ENCODE measurements at places on chromosomes 4 and X.

GRCh38 chr4:87824352-87824751 lies 8.4 kb upstream of the MEPE start:
- DNase-seq, result no peak

DNA sequence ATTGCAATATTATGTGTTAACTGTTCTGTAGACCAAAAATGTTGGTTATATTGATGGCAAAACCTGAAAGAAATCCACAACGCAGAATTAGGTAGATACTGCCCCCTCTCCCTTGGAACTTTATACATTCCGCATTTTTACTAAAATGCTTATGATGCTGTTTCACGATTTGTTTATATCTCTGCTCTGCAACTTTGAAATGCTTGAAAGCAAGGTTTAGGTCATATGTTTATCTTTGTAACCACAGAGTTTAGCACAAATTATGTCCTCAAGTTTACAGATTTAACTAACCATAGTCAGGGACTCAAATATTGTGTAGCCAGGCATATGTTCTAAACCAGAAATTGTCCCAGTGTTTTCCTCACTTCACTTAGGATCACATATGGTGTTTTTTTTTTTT lies 66.1 kb upstream of the H2AZ1 start:
- no peak for DNase-seq

DNA sequence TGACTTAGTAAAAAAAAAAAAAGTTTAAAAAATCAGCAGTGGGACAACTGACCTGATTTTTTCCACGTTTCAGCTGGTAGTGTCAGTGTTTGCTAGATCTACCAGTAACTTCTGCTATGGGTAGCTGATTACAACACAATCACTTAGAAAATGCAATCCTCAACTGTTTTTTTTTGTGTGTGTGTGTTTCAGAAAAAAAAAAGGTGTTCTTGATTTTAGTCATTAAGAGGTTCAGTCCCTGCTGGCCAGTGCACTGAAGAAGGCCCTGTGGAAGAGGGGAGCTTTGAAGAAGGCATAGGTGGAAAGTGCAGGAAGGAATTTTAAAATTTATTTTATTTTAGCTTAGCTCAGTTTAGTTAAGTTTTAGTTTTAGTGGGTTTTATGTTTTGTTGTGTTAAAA lies 46.9 kb downstream of the SH2D1A start:
- DNase-seq, result no peak

DNA sequence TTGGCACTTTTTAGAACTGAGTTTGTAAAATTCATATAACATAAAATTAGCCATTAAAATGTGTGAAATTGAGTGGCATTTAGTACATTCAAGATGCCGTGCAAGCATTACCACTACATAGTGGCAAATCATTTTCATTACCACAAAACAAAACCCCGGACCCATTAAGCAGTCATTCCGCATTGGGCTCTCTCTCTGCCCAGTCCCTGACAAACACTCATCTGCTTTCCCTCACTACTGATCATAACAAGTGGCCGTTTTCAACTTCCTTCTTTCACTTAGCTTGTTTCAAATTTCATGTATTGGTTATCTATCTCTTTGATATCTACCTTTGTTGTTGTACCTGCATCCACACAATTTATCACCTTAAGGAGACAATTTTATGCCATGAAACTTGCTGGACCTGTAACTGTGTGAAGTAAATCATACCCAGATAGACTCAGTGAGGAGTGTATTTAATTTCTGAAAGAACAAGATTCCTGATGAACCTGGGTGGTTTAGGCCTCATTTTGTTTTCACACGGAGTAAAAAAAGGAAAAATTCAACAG lies 202.1 kb downstream of the OR13H1 start:
- DNase-seq, result no peak

GRCh38 chrX:48835524-48836329 lies at the start of gene PCSK1N:
Gene PCSK1N (minus strand): TSS chrX:48835610. CDS start chrX:48835532, 78 bp downstream.
- peak; percentile 71 for DNase-seq

DNA sequence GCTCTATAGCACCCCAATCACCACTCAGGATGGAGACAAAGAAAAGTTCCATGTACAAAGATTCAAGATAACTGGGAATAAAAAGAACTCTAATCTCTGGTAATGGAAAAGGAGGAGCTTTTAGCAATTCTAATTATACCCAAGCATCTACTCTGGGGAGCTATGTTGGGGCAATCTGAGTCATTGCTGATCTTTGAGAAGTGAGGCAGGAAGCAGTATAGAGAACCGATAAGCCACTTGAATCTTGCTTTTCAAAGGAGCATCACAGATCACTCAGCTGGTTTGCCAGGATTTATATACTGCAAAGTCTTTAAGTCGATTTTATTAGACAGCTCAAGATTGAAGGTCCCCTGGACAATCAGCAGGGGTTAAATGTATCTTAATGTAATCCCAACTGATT lies 220.0 kb downstream of the ENOX2 start:
- DNase-seq, result no peak

- no peak for DNase-seq
These were observed 114.5 kb downstream of the DDX53 start for GRCh38 chrX:23114241-23114640.

DNA sequence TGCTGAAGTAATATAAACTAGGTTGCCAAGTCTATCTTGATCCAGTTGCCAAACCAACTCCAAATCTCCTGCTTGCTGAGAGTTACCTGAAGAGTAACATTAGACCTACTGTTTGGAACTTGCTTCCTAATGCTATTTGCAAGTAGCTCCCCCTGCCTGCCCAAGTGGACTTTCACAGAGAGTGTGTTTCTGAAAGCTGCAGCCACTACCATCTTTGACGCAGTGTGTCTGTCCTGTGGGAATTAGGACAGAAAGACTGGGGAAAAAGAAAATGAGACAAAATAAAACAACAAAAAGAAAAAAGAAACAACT lies 195.0 kb upstream of the HS3ST1 start:
- peak; percentile 77 for DNase-seq

GRCh38 chr4:128973384-128973783 lies 120.0 kb downstream of the SCLT1 start:
- no peak for DNase-seq

DNA sequence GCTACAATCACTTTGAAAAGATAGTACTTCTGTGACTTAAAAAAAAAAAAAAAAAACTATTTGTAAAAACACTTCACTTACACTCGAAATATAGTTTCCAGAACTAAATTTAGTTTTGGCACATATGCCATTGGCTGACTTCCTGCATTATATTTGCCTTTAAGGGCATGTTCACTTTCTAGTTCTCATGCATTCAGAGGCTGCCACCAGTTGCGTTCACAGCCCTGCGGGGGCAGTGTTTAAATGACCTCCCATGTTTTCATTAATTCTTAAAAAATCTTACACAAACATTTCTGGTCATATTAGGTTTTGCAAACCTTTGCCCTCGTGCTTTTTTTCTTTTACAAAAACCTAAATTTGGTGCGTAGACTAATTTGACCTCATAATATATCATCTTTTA lies 12.4 kb upstream of the ARHGAP6 start:
- DNase-seq, result no peak

GRCh38 chrX:40470830-40471429 lies 109.8 kb upstream of the ATP6AP2 start:
- no peak for DNase-seq

DNA sequence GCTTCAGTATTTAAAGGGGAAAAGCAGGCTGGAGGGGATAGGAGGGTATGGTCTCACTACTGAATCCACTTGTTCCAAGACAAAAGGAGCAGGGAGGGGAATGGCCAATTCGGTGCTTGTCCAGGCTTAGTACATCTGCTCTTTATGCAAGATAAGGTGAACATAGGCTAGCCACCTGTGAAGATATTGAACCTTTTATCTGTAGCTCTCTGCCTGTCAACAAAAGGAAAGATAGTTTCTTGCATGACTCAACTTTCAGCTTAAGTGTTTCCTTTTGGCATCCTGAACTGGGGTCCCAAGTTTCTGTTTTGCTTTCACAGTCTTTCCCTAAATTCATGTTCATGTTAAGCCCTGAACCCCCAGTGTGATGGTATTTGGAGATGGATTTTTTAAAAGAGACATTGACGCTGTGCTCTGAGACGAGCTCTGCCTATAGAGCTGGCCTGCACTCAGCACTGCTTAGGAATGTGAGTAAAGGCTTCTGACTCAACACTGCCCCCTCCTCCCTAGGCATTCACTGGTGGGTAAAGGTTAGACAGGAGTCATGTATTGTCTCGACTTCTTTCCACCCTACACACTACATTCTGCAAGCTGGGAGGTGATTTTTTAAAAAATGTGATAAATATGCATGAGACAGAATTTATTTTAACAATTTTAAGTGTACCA lies 28.2 kb downstream of the FAM149A start:
- peak; percentile 70 for DNase-seq

GRCh38 chr4:65535113-65535512 lies 135.2 kb downstream of the EPHA5 start:
- no peak for DNase-seq

- DNase-seq, result no peak
These were observed 8.2 kb downstream of the BMP2K start for GRCh38 chr4:78784236-78784865.

DNA sequence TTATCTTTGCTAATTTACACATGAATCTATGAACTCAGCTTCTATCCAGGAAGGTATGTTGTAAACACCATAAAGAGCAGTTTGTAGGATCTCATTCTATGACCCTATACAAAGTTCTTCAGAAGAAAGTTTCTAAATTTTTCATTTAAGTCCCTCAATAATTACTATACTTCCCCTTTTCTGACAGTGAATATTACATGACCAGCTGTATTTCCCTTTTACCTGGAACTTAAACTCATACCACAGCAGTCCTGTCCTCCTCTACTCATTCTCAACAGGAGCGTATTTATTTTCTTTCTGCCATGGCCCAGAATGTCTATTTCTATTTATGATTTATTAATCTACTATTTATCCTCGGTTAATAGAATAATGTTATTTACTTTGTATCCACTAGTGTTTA lies 15.8 kb downstream of the RASGEF1B start:
- DNase-seq, result no peak

DNA sequence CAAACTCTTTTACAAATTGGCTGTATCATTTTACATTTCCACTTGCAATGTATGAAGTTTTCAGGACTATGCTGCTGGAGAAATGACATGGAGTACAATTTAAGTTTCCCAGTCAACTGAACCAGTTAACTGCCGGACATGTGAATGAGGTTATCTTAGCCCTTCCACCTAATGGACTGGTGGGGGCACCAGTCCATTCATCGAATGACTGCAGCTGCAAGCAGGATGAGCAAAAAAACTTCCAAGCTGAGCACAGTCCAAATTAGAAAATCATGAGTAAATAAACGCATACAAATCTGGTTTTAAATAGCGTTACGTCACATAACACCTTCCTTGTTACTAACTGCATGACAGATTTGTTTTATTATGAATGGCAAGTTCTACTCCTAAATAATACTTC lies 1131.5 kb downstream of the PCDH18 start:
- DNase-seq, result no peak

DNA sequence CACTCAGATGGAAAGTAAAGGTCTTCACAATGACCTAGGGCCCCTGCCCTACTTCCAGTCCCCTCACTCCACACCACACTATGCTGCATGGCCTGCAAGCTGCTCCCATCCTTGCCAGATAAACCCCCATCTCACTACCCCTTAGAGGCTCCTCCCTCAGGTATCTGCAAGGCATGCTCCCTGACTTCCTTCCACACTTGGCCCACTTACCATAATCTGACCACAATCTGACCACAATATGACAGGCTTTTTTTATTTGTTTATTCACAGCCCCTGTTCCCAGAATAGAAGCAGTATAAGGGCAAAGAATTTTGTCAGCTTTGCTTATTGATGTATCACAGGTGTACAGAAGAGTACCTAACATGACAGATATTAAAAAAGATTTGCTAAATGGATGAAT lies 124.7 kb downstream of the CAMK2D start:
- DNase-seq, result peak; percentile 56

DNA sequence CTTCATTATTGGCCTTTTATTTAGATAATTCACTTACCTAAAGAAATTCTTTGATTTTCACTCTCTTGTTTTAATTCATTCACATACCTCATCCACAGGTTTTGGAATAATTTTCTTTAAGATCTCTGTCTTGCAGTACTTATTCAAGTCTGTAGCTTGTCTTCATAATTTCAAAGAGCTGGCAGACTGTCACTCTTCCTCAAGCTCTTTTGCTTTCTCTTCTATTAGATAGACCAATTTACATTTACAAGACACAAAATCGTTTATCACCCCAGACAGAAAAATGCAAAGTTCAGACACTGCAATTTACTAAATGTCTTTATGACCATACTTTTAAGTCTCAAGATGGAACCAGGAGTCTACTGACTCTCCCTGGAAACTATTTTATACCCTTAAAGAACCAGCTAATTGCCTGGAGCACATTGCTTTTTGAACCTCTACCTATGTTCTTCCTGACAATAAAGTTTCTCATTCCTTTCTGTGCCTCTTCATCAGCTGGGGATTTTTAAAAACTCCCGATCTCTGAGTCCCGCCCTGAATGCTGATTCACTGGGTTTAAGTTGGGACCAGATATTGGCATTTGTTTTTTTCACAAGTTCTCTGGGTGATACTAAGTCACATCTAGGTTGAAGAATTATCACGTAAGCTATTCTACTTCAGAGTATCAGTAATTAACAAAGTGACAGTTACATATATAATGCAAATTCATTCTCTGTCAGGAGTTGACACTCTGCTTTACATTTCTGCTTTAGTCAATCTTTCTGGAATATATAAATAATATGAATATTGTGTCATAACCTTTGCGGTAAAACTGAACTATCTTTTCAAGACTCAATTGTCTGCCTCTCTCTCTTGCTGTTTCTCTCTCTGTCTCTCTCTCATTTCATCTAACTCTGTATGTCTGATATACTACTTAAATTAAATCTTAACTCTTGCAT lies 196.4 kb downstream of the PCDH7 start:
- DNase-seq, result no peak

DNA sequence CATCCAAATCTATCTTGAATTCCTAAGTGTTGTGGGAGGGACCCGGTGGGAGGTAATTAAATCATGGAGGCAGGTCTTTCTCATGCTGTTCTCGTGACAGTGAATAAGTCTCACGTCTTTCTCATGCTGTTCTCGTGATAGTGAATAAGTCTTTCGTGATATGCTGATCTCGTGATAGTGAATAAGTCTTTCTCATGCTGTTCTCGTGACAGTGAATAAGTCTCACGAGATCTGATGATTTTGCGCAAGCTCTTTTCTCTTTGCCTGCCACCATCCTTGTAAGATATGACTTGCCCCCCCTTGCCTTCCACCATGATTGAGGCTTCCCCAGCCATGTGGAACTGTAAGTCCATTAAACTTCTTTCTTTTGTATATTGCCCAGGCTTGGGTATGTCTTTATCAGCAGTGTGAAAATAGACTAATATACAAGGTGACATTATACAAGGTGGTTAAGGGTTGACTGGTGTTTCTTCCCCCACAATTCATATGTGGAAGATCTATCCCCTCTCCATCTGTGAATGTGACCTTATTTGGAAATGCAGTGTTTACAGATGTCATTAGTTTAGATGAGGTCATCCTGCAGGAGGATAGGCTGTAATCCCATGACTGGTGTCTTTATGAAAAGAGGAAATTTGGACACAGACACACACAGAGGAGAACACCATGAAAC lies 27.6 kb downstream of the ARSD start:
- no peak for DNase-seq

Measured in small intestine (tissue), 16 donors.